CD4-positive, alpha-beta memory T cell (primary cell): ENCODE measurements at places on chromosomes 6 and 20. TPM values are rescaled to one million over a fixed set of nuclear protein-coding genes. Genes with fewer than 3 reads are reported as not detected.

DNA sequence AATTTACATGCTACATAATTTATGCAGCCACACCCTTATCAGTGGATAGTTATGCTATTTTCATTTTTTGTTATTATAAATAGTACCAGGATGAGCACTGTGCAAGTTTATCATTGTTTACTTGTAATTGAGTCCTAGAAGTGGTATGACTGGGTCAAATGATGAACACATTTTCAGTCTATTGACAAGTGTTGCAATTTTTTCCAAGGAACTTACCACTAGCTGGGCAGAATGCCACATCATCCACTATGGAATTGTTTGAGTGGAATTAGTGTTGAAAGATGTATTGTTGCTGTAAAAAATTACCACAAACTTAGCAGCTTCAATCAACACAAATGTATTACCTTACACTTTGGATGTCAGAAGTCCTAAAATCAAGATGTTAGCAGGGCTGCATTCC, 38.1 kb upstream of the OPN5 start:
- DNase-seq, result no peak

DNA sequence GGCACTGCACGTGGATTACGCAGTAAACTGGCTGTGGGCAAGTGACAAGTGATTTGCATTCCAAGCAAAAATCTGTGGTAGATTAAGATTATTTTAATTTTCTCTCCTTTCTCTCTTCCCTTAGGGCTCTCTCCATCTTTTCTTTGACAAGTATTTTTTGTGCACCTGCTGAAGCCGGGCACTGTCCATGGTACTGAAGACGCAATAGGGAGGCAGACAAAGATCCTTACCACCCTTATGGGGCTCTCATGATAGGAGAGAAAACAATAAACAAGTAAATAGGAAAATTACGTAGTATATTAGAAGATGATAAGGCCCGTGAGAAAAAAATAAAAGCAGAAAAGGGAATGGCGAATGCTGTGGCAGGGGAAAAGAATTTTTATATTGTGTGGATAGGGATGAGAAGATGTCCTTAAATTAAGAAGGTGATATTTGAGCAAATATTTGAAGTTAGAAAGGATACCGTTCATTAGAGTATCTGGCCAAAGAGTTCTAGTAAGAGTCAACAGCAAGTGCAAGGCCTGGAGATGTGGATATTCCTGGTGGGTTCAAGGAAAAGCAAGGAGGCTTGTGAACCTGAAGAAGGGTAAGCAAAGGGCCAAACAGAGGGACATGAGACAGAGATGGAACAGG, 146.0 kb downstream of the LAMP5 start:
- DNase-seq, result no peak

DNA sequence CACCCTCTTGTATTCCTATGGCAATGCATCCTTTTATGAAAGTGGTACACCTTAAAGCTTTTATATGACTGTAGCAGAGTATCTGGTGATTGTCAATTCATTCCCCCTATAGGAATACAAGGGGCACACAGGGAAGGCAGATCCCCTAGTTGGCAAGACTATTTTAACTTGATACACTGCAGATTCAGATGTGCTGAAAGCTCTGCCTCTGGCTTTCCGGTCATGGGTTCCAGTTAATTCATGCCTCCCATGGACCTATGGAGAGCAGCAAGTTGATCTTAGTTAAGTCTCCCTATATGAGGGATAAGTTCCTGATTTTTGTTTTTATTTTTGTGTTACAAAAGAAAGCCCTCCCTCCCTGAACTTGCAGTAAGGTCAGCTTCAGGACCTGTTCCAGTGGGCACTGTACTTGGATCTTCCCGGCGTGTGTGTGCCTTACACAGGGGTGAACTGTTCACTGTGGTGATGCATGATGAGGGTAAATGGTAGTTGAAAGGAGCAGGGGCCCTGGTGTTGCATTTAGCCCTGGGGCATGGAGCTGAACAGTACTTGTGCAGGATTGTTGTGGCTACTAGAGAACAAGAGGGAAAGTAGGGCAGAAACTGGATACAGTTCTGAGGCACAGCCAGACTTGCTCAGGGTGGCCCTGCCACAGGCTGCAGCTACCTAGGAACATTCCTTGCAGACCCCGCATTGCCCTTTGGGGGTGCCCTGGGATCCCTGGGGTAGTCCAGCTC, 292.1 kb downstream of the ESR1 start:
- no peak for DNase-seq

DNA sequence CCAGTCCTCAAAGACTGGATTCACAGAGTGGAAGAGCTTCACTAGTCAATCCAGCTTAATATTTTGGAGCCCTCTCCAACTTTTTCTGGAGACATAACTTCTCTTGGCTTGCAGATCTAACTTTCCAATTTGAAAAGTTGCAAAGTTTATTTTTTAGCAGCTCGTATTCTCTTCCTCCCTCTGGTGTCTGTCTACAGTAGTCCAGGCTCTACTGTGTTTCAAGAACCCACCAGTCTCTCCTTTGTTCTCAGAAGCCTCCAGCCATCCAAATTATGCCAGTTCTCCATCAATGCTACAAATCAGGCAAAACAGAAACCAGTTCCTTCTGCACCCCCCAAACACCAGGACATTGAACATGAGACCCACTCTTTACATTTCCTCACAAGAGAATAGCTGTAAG, 376.1 kb upstream of the OPRM1 start:
- no peak for DNase-seq

- DNase-seq, result no peak
Measured at GRCh38 chr6:138657065-138657425, 116.5 kb upstream of the CCDC28A start.

DNA sequence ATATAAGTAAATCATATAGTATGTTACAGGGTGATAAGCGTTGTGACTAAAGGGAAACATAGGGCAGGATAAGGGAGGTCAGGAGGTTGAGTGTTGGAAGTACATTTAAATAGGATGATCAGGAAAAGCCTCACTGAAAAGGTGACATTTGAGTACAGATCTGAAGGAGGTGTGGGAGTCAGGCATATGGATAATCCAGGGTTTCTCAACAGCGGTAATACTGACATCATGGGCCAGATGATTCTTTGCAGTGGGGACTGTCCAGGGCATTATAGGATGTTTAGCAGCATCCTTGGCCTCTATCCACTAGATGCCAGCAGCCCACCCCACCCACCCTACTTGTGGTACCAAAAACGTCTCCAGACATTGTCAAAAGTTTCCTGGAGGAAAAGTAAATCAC, 292.6 kb upstream of the PREP start:
- no peak for DNase-seq

GRCh38 chr20:19995220-19995863, 21.8 kb upstream of the NAA20 start:
- DNase-seq, result peak; percentile 46

DNA sequence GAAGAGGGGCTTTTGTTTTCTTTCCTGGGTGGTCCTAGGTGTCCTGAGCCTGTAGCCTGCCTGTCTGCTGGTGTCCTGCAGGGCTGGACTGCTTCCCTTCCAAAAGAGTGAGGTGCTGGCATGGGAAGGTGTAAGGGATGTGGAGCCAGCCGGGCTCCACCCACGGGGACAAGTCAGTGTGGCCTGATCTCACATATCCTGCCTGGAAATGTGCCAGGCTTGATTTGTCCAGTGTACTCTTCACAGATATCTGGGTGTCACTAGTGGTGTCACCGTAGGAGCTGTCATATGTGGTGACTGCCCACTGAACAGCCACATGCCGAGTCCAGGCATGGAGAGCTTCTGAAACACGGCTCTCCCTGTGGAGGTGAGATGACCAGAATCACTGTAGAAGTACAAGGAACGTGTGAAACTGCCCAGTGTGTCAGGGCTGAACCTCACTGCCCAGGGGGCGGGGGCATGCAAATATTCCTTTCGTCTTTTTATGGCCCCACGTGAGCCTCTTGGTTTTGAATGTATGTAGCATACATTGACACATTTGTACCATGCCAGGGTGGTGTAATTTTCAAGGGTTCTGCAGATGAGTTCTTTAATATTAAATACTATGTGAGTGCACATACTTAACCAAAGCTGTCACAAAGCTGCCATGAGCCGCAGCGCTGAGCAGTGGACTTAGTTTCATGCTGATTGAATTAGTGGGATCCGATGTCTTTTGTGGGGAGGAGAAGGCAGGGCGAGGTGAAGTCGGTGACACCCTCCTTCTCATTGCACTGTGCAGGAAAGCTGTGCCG, 55.8 kb downstream of the CDH4 start:
- no peak for DNase-seq

DNA sequence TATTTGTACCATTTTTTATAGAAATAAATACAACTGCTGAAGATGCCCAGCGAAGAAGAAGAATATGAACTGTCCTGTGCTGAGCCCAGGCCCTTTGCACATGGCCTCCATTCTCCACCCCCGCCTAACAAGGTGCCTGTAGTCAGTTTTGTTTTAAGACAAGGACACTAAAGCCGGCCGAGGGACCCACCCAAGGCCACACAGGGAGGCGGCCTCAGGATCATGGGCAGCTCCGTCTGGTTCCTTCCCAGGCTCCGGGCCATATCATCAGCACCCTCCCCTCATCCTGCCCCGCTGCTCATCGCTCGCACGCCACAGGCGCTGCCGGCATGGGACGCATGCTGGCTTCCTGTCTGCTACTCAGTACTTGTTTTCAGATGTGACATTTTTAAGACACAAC, 21.3 kb downstream of the PSMG4 start:
- DNase-seq, result no peak

GRCh38 chr6:53815381-53816119, 20.7 kb downstream of the LRRC1 start:
- DNase-seq, result no peak

GRCh38 chr6:169200893-169201514, 52.6 kb downstream of the THBS2 start:
- no peak for DNase-seq

Gene TENT5A
- 4.4 TPM for polyA plus RNA-seq

Gene CYP39A1
- polyA plus RNA-seq, result not detected

Gene DTD1
- 57.8 TPM for polyA plus RNA-seq

Gene SYNGAP1
- not detected for polyA plus RNA-seq
